Stimulated activated CD8-positive, alpha-beta memory T cell treated with anti-CD3 and anti-CD28 coated beads, Interleukin-4, amount 100 ng/mL, for 1 hour (primary cell): ENCODE measurements at places on chromosomes 2 and 18.
A peak's percentile ranks its signal among the peaks of the same experiment; 100 is the strongest.

DNA sequence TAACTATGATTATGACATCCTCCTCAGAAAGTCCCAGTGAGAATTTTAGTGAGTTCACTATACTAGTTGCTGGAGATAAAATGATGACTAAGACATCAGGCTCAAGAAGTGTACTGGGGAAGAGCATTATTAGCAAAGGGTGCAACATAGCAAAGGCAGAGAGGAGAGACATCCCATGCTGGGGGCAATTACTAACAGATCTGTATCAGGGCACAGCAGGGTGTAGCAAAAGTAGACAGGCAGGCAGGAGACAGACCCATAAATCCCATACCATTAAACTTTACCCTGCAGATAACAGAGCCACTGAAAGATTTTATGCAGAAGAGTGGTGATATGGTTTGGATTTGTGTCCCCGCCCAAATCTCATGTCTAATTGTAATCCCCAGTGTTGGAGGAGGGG is 161.7 kb downstream of the SP3 start:
- no peak for DNase-seq

GRCh38 chr2:6826081-6826913 is 39.4 kb downstream of the CMPK2 start:
- DNase-seq = peak; percentile 44

GRCh38 chr2:105544591-105545377 is 145.9 kb upstream of the FHL2 start:
- no peak for DNase-seq

GRCh38 chr2:212892193-212892592 is 259.2 kb downstream of the IKZF2 start:
- no peak for DNase-seq

DNA sequence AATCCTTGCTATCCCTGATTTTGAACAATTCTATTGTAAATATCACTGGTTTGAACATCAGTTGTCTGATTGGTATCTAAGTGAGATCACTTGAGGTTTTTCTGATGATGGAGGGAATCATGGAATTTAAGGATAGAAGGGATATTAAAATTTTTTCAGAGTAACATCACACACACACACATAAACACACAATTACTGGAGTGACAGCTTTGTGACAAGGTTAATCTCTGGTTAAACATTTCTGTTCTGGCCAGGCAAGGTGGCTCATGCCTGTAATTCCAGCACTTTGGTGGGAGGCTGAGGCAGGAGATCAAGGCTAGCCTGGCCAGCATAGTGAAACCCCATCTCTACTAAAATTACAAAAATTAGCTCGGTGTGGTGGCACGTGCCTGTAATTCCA is 85.3 kb downstream of the SOCS6 start:
- no peak for DNase-seq

GRCh38 chr2:68839260-68839833 is 31.9 kb downstream of the BMP10 start:
- no peak for DNase-seq

DNA sequence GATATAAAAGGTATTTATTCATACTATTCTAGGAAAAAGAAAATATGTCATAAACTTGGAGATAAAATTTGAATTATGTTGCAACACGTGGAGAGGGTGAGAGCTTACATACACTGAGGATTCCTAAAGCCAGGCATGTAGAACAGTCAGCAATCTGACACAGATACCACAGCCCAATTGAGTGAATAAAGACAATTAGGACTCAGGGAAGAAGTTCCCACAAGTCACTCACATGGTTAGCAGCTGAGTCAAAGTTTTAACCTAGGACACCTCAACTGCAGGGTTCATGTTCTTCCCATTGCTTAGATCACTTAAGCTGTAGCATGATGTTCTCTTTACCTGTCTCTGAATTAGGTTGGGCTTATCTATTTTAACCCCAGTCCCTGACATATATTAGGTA is 189.5 kb downstream of the CMPK2 start:
- DNase-seq = no peak

DNA sequence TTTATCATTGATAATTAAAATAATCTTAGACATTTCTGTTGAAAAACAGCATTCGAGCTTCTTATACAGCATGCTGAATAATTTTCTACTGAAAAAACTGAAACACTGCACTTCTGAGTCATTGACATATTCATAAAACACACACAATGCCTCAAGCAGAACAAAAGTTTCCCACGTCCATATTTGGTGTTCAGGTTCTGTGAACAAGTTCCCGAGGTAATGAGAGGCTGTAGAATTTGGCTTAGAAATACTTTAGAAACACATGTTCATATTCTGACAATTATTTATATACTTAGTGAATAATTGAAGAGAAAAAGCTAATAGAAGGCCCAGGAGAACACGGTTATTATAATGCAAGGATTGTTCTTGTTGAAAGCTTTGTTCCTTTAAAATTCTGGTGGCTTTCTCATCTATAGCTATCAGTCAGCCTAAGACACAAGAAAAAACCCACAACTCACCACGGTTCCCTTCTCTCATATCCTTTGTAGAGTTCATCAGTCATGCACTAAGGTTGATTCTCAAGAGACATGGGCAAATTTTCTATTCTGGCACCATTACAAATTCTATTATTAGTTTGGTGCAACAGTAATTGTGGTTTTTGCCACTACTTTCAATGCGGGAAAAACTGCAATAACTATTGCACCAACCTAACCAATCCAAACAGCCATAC is 194.4 kb downstream of the TMX3 start:
- DNase-seq = no peak

GRCh38 chr18:62790871-62791772 is 75.8 kb downstream of the PHLPP1 start:
- DNase-seq = no peak

DNA sequence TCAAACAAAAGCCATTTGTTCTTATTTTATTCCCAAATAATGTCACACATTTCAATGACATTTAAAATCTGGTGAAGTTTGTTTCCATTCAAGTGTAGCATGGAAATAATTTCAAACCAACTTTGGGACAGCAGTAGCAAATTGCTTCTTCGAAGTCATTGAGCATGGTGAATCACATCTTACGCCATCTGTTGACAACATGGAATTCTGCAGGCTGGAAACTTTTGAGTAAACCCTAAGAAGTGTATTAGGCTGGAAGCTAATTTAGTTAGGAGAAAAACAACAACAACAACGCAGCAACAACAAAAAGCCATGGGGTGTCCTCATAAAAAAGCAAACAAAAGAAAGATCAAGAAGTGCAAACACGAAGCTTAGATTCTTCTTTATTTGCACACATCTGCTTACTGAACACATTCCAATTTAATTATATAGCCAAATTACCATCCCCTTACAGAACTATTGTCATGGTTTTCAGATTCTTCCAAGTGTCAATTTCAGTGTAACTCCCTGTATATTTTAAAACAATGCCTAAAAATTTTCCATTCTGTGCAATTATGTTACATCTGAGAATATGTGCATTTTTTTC is 659.0 kb upstream of the CDH7 start:
- DNase-seq = no peak

- DNase-seq = no peak
Measured at GRCh38 chr2:166651080-166651675, 157.1 kb upstream of the SCN7A start.

GRCh38 chr2:190927301-190927700 is 46.7 kb downstream of the GLS start:
- DNase-seq = no peak

DNA sequence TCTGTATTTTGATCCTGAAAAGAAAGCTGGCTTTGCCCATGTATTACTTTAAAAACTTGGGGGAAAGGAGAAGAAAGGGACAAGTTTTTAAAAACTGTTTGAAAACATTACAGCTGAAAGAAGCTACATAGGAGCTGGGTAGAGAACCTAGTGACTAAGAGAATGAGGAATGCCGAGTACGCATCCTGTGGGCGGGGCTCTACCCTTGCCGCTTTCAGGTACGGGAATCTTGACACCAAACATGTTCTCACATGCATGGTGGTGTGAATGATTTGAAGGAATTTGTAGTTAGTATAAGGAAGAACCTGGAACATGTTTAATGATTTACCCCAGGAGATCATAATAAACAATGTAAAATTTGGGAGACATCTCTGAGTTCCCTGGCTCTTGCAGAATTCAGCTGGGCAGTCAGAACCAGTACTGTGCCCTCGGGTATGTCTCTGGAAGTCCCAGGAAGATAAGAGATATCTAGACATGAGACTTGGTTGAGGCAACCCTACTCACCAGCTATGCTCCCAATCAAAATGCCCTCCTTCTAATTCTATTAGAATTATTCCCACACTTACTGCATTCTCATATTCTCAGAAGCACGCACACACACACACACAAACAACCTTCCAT is 16.5 kb upstream of the TGFA start:
- DNase-seq = no peak

DNA sequence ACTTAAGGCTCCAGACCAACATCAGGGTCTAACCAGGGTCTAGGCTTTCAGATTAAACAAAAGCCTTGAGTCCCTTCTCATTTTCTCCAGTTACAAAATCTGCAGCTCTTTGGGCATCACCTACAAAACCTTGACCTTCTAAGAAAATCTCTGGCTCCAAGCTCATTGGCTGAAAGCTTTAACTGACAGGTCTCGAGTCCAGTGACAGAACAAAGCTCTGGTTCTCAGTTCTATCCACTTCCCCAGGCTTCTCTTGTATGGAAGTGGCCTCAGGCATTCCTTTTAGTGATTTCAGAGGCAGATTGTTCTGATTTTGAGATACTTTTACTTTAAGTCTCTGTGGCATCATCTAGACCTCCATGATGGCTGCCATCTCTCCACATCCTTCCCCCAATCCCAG is 11.3 kb downstream of the SIX2 start:
- DNase-seq = no peak

- no peak for DNase-seq
Measured at GRCh38 chr2:119760956-119761275, 1.2 kb downstream of the PTPN4 start.

GRCh38 chr2:23564615-23564960 is 179.6 kb downstream of the KLHL29 start:
- no peak for DNase-seq

DNA sequence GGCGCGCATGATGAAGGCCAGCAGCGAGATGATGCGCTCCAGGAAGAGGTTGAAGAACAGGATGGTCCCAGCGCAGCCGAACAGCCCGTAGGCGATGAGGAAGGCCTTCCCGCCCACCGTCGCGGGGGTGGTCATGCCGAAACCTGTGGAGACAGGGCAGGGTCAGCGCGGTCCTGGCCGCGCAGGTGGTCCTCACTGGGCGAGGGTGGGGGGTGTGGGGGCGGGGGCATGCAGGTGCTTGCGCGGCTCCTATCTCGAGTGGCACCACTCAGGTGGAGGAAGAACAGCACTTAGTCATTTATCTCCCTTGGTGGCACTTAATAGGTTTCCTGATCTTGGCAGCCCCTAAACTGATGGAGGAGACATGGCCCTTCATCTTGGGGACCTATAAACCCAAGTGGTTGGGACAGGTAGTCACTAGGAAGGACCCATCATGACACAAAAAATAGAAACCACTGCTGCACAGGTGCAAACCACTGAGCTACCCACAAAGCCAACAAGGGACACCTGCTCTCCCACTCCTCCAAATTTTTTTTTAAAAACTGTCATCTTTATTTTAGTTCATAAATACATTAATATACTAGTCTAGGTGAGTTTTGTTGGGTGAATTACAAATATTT is 118.8 kb downstream of the MSH2 start:
- DNase-seq = no peak

DNA sequence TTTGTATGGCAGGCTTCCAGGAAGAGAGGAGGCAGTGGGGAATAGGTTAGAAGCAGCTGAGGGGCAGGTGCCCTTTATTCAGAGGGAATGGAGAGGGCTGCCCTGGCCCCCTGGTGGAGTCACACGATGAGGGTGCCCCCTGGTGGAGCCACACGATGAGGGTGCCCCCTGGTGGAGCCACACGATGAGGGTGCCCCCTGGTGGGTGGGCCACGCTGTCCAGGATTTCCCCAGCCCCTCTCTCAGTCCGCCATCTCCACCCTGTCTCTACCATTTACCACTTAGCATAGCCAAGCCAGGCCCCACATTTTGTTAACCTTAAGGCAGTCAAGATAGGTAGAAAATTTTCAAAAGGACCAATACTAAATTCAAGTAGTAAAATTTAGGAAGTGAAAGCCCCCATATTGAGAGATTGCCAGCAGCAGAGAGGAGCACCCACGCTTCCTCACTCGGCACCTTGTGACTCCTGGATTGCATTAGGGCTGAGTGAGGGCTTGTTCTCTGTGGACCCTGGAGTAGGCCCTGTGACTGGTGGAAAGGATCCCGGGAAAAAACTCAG is 10.4 kb upstream of the FAM228A start:
- DNase-seq = no peak

- DNase-seq = no peak
Measured at GRCh38 chr2:67085146-67085545, 312.0 kb upstream of the ETAA1 start.

GRCh38 chr2:190185380-190185779 is 122.9 kb upstream of the MSTN start:
- no peak for DNase-seq

DNA sequence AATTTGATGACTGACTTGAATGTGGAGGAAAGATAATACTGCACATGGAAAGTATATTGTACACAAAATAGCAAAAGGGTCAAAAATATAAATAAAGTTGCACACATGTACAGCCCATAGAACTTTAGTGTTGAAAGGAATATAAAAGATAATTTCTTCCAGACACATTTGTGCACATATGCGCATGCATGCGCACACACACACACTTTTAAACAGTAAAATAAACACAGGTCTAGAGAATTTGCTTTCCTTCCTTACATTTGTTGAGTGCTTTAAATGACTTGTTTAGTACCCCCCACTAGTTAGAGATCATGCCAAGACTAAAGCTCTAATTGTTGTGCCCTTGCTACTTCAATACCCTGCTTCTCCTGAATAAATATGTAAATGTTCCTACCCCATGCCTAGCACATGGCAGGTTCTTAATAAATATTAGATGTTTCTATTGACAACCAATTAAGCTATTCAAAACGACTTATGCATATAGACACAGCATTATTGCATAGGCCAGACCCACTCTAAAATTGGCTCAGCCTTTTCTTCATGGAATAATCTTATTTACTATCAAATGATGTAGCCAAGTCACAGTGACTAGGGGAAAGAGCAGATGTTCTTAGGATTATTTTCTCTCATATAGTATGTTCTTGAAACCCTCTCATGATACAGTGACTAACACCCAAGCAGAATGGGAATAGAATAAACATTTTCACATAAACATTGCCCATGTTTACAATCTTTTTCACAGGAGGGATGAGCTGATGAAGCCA is 165.5 kb upstream of the ACVR2A start:
- DNase-seq = no peak

DNA sequence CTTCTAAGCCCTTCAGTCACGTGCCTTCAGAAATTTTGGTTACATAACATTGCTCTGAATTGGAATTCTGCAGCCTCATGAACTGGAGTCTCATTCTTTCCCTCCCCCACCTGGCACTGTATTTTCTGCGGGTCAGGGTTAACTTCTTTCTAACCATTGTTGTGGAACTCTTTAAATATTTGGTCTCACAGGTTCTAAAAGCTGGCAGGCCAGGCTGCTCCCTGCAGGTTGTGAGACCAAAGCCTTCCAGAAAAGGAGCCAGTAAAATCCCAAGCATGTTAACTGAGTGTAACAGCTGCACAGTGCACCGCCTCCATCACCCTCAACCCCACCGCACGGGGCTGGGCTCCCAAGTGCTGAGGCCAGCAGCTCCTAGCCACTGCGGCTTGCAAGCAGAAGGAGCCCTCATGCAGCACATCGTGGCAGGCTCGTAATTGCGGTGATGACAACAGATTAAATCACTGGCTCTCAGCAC is 174.1 kb upstream of the ALPP start:
- no peak for DNase-seq
